Tibial nerve (tissue), 4 donors: ENCODE measurements at places on chromosomes 6 and 20. TPM values are rescaled to one million over a fixed set of nuclear protein-coding genes. Genes with fewer than 3 reads are reported as not detected.

MAPK13 gene
- total RNA-seq = 2.7 TPM

PRPH2 gene
- 1.5 TPM for total RNA-seq

GHRH gene
- not detected for total RNA-seq

RIPOR2 gene
- 8.8 TPM for total RNA-seq

FAM209A gene
- not detected for total RNA-seq

MUC22 gene
- total RNA-seq = not detected

BPIFB2 gene
- not detected for total RNA-seq

CCR6 gene
- not detected for total RNA-seq

SLC22A16 gene
- total RNA-seq = not detected

RAET1L gene
- not detected for total RNA-seq

C6orf58 gene
- not detected for total RNA-seq

SOX4 gene
- 6.9 TPM for total RNA-seq

DNA sequence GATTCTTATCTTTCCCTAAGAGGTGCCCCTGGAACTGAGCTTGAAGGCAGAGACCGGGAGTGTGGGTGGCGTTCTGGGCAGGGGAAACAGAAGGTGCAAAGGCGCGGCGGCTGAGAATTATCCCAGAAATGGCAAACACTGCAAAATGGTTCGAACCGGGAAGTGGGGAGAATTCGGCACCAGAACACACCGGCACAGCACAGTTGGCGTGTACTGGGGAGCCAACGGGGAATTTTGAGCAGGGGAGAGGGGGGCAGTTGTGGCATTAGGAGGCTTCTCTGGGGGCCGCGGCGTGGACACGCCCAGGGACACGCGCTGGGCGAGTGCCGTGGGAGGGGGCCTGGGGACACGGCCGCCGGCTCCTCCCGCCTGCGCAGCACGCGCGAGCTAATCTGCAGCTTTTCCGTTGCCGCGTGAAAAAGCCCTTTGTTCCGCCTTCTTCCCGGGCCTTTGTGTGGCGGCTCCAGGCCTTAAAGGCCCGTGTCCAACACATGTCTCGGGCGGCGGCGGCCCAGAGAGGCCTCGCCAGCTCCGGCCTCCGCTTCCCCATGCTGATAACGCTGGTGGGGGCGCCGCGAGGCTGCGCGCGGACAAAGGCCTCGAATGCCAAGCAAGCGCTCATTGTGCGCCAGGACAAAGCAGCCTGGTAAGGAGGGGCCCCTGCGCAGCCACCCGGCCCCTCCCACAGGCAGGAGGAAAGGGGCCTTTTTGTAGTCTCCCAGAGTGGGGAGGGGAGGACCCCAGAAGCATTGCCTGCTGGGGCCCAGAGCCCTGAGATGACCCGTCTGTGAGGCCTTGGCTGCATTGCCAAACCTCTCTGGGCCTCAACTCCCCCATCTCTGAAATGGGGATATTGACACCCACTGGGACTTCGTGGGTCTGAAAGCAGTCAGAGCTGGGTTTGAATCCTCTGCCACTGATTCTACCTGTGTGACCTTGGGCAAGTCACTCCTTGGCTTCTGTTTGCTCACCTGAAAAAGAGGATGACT is 82.8 kb downstream of the CD40 start:
- no peak for DNase-seq

GRCh38 chr6:146582857-146583256 is 15.9 kb upstream of the ADGB start:
- DNase-seq = peak; percentile 63

DNA sequence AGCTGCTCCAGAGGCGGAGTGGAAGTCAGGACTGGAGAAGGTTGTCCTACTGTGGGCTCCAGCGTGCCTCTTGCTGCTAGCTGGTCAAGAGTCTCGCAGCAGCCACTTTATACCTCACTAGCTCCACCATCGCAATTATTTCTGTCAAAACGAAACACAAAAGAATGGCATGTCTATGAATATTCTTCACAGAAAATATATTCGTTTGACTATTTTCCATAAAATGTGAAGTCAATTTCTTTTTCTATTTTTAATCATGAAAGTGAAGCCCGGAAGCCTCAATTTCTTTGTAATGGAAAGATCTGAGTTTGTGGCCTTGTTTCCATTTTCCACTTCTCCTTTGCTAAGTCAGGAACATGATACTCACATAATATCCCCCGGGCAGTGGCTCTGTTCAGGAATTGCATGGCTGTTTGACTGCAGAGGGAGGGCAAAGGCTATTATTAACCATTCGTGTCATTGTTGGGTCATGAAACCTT is 51.7 kb downstream of the DTD1 start:
- no peak for DNase-seq

DNA sequence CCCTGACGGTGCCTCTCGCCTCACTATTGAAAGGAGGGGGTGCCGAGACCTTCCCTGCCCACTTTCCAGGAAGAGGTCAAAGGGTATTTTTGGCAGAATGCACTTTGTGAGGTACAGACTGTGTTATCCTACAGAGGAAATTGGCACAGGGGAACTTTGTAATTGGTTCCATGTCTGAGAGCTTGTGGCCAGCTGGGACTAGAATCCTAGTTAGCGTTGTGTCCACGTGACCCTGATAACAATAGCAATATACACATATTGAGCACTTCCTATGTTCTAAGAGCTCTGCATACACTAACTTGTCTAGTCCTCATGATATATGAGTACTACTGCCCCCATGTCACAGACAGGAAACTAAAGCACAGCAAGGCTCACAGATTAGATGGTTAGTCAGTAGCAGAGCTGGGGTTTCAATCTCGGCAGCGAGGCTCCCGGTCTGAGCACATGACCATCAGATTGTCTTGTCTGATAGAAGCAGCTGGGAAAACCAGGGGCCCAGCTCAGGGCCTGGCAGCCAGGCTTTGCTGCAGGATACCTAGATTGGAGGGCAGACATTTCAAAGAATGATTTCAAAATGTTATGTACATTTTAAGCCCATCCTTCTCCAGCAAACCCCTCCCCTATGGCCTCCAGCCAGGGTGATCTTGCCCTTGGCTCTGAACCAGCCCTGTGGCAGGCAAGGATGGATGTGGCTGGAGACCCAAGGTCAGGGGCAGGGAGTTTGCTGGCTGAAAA is 1.4 kb downstream of the MAPK13 start:
- no peak for DNase-seq

DNA sequence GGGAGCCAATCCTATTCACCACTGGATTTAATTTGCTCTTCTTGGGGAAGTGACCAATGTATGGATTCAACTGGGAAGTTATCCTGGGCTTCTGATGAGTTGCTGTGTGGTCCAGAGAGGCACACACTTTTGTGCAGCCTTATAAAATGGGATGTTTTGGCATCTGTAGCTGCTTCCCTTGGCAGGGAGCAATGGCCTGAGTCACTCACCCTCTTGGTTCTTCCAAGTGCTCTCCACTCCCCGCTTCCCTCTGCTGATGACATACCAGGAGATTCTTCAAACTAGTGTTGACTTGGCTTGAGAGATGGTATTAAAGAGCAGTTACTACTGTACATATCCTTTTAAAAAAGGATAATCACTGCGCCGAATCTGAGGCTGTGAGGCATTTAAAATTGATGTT is 105.8 kb downstream of the JARID2 start:
- peak; percentile 32 for DNase-seq

DNA sequence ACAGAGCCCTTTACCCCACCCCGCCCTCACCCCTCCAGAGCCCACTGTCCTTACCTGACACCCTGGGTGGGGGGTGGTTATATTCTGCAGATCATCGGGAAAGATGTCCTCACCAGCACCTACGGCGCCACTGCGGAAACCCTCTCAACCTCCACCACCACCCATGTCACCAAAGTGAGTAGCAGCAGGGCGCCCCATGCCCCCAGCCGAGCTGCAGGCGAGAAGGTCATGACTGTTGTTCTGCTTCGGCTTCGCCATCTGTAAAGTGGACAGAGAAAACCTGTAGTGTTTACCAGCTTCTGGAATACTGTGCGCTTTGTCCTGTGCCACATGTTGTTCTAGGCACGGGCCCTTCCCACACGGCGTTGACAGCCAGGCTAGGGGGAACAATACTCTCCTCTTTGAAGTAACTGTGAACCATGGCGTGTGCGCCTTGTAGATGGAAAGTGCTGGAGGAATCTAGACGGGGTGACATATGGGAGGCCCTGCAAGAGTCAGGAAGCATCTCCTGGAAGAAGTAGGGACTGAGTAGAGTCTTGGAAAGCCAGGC is 16.5 kb upstream of the AAR2 start:
- no peak for DNase-seq

GRCh38 chr6:53961679-53962370 is 149.4 kb upstream of the MLIP start:
- no peak for DNase-seq

GRCh38 chr6:137798846-137799245 is 68.2 kb upstream of the TNFAIP3 start:
- no peak for DNase-seq

- no peak for DNase-seq
Observed at GRCh38 chr6:160344271-160344670, 3.9 kb upstream of the SLC22A3 start.

DNA sequence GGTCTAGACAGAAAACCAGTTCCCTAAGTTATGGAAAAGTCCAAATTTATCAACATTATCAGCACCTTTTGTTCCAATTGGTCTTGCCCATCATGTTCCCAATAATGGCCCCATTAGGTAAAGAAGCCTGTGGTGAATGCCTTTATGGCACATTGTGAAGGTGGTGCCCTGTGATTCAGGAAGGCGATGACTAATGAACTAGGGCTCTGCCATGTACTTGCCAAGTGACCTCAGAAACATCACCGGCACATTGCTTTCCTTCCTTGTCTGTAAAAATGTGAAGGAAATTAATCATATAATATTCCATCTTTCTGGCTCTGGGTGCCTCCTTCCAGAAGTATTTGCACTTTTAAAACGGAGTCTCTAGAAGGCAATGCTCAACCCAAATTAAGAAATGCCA is 132.3 kb downstream of the UNC5CL start:
- DNase-seq = no peak

DNA sequence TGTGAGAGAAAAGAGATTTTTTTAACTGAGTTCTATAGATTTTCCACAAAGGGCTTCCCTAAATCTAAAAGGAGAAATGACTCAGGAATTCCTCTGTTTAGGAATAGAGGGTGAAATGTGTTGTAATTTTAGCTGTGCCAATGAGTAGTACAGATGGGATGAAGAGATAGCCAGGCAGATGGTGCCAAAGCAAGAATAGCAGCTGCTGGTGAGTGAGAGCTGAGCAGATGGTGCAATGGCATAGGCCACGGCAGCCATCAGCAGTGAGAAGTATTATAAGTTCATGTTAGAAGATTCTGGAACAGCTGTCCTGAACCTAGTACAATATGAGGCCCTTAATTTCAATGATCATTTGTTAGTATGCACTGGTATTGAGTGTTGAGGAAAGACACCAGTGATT is 40.2 kb upstream of the CRISP1 start:
- no peak for DNase-seq

GRCh38 chr6:5840734-5841390 is 165.9 kb downstream of the NRN1 start:
- no peak for DNase-seq

DNA sequence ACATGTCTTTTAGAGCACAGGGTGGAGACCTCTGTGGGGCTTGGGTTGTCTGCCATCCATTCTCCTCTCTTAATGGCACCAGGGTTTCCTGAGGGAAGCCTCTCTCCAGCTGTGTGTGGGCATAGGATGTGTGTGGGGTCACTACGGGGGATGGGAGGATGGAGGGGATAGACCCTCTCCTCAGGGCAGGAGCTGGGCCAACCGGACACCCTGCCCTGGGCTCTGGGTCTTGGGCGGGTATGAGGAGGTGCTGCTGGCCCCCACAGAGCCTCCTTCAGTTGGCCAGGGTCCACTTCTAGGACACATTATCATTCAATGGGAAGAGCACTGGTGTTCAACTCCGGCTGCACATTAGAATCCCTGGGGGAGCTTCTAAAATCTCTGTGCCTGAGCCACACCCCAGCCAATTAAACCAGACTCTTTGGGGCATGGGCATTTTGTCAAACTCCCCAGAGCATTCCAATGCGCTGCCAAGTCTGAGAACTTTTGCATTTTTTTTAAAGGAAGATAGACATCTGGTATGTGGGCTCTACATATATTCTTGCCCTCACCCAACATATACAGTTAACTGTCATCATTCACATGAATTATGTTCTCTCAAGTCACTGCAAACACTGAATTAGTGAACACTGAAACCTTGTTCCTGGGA is 38.5 kb downstream of the TRAM2 start:
- DNase-seq = no peak

- DNase-seq = no peak
Observed at GRCh38 chr6:168060521-168060931, 18.5 kb downstream of the FRMD1 start.

- DNase-seq = no peak
Observed at GRCh38 chr20:56171087-56172012, 77.2 kb upstream of the MC3R start.

- DNase-seq = no peak
Observed at GRCh38 chr20:33262658-33263065, 20.4 kb upstream of the BPIFB1 start.

DNA sequence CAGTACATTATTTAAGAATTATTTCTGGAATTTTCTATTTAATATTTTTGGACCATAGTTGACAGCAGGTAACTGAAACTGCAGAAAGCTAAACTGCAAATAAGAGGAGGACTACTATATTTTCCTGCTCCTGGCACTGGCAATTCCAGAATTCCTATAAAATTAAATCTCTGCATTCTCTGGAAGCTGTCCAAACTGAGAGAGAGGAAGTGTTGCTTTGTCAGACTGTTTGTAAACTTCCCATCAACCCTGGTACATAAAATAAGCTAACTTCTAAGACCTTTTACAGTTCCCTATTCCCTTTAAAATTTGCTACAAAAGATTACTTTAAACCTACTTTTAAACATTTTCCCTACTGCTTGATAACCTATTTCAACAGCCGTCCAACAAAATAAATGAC is 196.1 kb upstream of the RUNX2 start:
- DNase-seq = no peak

- DNase-seq = no peak
Observed at GRCh38 chr6:11950109-11950508, 62.0 kb upstream of the HIVEP1 start.

- DNase-seq = no peak
Observed at GRCh38 chr6:40398810-40399477, 188.2 kb downstream of the LRFN2 start.

- DNase-seq = no peak
Observed at GRCh38 chr6:138991206-138991605, 3.2 kb upstream of the REPS1 start.

DNA sequence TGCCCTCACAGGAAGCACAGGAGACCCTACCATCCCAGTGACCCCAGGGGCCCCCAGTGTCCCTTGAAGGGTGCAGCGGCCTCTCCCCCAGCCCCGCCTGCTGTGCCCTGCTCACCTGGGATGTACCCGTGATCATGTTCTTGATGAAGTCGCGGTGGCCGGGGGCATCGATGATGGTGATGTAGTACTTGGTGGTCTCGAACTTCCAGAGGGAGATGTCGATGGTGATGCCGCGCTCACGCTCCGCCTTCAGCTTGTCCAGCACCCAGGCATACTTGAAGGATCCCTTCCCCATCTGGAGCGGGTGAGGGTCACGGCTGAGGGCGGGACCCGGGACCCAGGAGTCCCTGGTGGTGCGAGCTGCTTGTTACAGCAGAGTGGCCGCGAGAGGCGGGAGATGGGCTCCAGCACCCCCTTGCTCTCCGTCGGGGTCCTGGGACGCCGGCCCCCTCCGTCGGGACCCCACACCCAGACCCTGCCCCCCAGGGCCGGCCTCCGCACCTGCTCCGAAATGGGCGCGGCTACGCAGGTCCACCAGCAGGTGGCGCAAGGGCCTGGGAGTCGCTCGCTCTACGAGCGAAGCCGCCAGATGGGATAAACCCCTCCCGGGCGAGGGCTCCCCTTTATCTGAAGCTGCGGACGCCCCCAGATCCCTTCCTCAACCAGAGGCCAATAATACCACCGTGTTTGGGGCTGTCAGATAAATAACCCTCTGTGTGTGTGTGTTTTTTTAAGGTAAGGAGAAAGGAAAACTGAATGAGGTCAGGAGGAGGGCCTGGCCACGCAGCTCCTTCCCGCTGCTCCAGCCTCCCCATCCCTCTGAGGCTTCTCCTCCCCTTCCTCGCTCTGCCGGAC is 2.9 kb downstream of the EEF1A2 start:
- DNase-seq = peak; percentile 36
